ENCODE measurements at places on chromosomes 12 and 14.

- DNase-seq = no peak
Measured at GRCh38 chr14:22839159-22839779, 2.9 kb downstream of the MMP14 start.

- no peak for DNase-seq
Measured at GRCh38 chr12:122825773-122826724, 9.2 kb upstream of the HIP1R start.

GRCh38 chr14:36229262-36229661, 52.7 kb upstream of the PTCSC3 start:
- DNase-seq = no peak

DNA sequence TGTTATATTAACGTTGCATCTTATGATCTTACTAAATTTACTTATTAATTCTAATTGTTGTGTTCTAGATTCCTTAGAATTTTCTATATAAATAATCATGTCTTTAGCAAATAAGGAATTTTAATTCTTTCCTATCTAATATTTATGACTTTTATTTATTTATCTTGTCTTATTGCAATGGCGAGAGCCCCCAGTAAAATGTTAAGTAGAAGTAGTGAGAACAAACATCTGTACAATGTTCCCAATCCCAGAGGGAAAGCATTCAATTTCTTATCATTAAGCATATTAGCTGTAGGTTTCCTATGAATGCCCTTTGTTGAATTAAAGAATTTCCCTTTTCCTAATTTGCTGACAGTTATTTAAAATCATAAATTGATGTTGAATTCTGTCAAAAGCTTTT, 203.7 kb upstream of the OTX2 start:
- no peak for DNase-seq

GRCh38 chr14:29911810-29912209, 15.8 kb downstream of the PRKD1 start:
- DNase-seq = no peak

- DNase-seq = no peak
Measured at GRCh38 chr14:23931721-23932289, 21.8 kb upstream of the DHRS4 start.

Measured in suppressor macrophage treated with lipopolysaccharide for 1 hour (primary cell).